Stimulated activated CD4-positive, alpha-beta T cell treated with anti-CD3 and anti-CD28 coated beads, Interleukin-15, amount 100 ng/mL, for 1 hour (primary cell): ENCODE measurements at places on chromosomes 4 and X.

DNA sequence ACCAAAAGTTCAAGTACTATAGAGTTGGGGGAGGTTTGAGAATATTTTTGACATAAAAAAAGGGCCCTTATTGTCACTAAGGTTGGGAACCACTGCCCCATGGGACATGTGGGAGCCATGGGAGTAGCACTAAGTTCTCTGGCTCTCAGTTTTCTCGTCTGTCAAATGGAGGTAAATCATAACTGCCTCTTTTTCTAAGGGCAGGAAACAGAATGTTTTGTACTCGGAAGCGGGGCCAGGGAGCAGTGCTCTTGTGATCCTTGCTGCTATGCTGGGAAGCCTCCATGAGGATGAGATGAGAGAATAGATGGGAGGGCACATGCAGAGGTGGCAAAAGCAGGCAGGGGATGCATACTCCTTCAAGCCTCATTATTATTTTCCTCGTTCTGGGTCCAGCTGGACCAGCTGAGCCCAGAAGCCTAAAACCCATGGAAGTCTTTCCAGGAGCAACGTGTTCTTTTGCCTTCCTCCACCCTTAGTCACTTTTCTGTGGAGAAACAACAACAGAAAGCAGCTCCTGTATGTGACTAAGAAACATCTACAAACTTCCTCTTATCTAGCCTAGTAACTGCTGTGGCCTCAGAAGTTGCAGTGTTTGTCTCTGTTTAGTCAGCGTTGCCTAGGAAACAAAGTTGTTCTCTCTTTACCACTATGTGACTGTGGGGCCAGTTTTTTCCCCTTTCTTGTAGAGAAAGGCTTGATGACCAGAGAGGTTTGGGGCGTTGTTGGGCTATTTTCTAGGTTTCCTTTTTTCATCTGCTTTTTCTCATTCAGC, 64.8 kb downstream of the TSC22D3 start:
- no peak for DNase-seq

- DNase-seq = no peak
These were observed 35.8 kb downstream of the AMELX start for GRCh38 chrX:11329021-11329420.

GRCh38 chr4:525660-526059, 26.6 kb downstream of the PIGG start:
- no peak for DNase-seq

DNA sequence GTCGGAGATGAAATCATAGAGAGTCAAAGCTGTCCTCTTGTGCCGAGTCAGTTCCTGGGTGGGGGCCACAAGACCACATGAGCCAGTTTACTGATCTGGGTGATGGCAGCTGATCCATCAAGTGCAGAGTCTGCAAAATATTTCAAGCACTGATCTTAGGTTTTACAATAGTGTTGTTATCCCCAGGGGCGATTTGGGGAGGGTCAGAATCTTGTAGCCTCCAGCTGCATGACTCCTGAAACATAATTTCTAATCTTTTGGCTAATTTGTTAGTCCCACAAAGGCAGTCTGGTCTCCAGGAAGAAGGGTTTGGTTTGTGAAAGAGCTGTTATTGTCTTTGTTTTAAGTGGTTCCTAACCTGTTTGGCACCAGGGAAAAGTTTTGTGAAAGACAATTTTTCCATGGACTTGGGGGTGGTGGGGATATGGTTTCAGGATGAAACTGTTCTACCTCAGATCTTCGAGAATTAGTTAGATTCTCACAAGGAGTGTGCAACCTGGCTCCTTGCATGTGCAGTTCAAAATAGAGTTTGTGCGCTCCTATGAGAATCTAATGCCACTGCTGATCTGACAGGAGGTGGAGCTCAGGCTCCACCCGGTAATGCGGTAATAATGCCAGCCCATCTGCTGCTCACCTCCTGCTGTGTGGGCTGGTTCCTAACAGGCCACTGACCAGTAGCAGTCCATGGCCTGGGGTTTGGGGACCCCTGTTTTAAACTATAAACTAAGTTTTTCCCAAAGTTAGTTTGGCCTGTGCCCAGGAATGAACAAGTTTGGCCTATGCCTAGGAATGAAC, 29.2 kb downstream of the METAP1 start:
- no peak for DNase-seq

- no peak for DNase-seq
These were observed 503.6 kb upstream of the ZFP42 start for GRCh38 chr4:187491959-187492358.

GRCh38 chr4:75287738-75288517, 226.3 kb downstream of the RCHY1 start:
- no peak for DNase-seq

- DNase-seq = no peak
These were observed 39.5 kb downstream of the GPC4 start for GRCh38 chrX:133375615-133376340.
